CD4-positive, alpha-beta T cell treated with Interleukin-1 beta for 1 hour (primary cell): ENCODE measurements at places on chromosomes 12 and 14.

DNA sequence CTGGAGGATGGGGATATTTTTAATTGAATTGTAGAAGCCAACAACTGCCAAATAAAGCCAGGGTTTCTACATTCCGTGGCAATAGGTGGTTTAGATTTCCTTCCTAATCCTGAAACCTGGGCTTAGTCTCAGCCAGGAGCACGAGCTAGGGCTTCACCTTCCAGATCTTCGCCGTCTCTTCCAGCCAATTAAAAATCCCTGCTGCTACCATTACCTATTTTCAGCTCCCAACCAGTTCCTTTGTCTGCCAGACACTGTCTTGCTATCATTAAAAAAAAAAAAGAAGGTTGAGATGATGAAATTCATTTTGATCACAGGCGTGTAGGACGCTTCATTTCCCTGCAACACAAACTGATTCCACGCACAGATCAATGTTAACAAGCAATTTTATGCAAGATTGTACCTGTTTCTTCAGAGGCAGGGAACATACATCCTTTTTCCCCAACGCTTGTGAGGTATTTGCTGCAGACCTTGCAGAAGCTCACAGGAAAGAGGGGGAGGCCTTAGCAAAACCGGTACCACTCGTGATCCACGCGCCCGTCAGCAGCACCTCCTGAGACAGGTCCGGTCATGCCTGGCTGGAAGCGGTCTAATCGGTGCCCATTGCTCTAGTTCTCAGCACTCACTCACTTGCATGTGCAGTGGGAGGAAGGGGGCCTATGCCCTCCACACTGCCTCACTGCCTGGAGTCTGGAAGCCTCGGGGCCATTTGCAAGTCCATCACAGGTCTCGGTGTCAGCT is 65.1 kb downstream of the SLC6A12 start:
- no peak for DNase-seq

- no peak for DNase-seq
Observed at GRCh38 chr12:109581334-109581691, 7.7 kb downstream of the MVK start.

DNA sequence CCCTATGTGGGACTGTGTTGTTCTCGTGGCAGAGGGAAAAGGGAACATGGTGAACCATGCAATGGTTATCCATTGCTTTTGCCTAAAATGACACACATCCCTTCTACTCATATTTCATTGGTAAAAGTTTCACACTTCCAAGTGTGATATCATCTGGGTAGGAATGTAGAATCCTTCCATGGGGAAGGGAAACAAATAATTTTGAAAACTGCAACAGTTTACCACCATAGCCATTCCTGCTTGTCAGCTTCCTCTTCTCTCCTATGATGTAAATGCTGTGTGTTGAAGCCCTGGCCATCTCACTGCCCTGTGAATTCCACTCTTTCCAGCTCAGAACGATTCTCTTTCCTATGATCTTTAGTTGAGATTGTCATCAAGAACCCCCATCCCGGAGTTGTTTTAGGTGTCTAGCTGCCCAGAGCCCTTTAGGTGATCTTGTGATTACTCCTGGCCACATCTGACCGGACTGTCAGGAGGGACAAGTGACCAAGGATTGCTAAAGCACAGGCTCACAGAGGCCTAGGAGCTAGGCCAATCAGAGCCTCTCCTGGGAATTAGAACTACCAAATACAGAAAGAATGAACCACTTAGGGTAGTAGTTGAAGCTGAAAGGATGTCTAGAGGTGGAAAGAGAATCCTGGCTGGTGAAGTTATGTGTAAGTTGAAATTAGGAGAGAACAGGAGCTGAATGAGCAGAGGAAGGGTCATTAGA is 84.6 kb downstream of the VCPKMT start:
- DNase-seq, result no peak

- DNase-seq, result peak; percentile 18
Observed at GRCh38 chr12:85057370-85057963, 21.3 kb downstream of the LRRIQ1 start.

- peak; percentile 63 for DNase-seq
Observed at GRCh38 chr12:54723379-54724256, 75.5 kb upstream of the DCD start.
